ENCODE measurements at places on chromosomes 11 and 22.

DNA sequence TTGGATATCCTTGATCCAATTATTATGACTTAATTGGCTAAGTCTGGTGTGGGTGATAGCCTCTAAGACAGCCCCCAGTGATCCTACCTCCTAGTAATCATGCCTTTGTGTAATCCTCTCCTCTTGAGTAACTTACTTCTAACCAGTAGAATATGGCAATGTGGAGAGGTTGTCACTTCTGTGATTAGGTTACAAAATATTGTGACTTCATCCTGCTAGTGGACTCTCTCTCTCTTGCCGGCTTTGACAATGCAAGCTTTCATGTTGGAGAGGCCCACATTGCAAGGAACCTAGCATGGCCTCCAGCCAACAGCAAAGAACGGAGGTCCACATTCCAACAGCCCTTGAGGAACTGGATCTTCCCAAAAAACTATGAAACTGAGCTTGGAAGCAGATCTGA is 19.5 kb downstream of the YPEL4 start:
- no peak for DNase-seq

GRCh38 chr11:94185416-94186084 is 56.9 kb downstream of the PANX1 start:
- DNase-seq, result no peak

- no peak for DNase-seq
Observed at GRCh38 chr11:10784232-10785145, 24.2 kb downstream of the EIF4G2 start.

DNA sequence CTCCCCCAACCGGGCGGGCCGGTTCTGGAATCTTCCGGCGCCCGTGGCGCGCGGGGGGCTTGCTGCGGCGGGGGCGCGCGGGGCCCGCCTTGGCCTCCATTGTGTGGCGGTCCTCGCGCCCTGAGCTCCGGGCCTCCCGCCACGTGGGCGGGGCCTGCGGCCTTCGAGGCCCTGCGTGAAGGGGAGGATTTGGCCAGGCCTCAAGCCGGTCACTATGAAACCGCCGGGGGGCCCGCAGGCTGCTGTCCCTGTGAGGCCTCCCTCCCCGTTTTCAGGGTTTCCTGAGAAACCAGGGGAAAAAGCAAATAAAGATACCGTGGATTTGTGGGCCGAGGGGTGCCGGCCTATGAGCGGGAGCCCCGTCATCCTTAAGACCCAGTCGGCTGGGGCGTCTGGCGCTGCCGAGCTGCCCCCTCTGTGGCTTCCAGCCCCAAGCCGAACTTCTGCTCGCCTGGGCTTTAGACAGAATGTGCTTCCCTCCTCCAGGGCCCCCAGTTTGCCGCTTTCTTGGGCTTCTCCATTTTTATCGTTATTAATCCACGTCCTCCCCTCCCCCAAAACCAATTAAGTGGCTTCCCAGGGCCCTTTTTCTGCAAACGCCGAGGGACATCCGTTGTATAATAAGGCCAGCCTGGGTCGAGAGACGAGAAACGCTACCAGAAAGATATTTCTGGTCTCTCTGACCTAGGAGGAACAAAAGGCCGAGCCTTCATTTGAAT is 602 bp downstream of the EWSR1 start:
- DNase-seq, result peak; percentile 22

DNA sequence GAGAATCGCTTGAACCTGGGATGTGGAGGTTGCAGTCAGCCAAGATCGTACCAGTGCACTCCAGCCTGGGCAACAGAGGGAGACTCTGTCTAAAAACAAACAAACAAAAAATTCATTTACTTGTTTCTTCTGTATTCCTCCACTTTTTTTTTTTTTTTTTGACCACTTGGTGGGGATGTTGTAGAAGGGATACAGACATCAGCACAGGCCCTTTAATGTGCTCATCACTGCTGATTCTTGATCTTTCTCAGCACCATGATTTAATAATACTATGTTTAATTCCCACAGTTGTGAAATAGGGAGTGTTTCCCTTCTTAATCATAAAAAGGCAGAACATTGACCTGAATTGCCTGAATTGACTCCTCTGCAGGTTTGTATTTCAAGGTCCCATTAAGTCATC is 4.5 kb downstream of the TTC9C start:
- DNase-seq, result no peak
